ENCODE measurements at places on chromosomes 1 and 21. TPM values are rescaled to one million over a fixed set of nuclear protein-coding genes. Genes with fewer than 3 reads are reported as not detected.

GRCh38 chr21:43276811-43277210 is 108.0 kb downstream of the CRYAA start:
- DNase-seq, result no peak

The ZNF593 gene
- 89.3 TPM for total RNA-seq

The CASZ1 gene
- total RNA-seq, result 11.8 TPM

GRCh38 chr1:116224111-116224510 is 112.9 kb downstream of the MAB21L3 start:
- DNase-seq, result no peak

The TAS1R3 gene
- not detected for total RNA-seq

GRCh38 chr1:119779869-119780356 is 11.2 kb upstream of the HMGCS2 start:
- DNase-seq, result no peak

DNA sequence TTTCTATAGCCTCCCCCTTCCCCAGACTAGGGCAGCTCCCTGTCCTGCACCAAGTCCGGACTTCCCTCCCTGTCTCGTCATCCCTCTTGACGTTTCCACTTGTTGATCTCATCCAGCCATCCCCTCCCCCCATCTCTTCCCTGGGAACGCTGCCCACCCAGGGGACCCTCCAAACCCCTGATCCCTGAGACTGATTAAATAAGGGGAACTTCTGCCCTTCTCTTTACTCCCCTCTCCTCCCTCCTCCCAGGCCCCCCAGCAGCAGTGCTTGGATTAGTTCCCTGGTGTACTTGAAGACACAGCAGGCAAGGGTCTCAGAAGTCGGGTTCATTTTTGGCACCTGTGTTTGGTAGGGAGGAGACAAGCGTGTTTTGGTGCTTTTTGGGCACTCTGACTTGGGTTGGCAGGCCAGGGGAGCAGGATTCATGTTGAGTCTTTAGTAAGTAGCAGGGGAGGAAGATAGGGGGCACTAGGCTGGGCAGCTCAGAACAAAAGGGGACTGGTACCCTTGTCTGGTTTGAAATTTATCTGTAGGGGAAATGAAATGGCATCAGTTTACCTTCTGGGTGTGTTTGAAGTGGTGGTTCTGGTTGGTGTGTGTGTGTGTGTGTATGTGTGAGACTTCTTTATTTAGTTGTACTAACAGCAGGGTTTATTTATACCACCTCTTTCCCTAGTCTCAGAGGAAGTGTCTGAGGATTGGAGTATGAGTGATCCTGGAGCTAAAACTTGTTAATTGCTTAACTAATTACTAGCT is 11.1 kb downstream of the VANGL2 start:
- DNase-seq, result no peak
